ENCODE measurements at places on chromosomes 3 and 15.

DNA sequence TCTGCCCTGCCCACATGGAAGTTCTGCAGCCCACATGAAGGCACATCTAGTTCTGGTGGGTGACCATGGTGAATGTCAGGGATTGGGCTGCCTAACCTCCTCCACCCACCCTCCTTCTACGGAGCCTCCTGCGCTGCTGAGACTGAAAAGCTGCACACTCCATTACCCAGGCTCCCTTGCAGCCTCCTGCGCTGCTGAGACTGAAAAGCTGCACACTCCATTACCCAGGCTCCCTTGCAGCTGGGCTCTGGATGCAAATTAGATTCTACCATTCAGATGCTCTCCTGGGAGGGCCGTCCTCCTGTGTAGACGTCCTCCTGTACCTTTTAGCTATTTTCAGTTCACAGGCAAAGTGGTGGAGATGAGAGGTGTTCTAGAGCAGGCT is 32.1 kb downstream of the POMGNT2 start:
- DNase-seq: no peak

DNA sequence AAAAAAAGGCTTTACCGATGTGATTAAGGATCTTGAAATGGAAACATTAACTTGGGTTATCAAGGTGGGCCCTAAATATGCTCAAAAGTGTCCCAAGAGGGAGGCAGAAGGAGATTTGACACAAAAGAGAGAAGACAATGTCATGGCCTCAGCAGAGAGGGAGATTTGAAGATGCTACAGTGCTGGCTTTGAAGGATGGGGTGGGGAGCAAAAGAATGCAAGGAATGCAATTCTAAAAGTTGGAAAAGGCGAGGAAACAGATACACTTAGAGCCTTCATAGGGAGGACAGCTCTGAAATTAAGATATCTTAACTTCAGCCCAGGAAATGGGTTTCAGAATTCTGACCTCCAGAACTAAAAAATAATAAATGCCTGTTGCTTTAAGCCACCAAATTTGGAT is 314.5 kb upstream of the CCDC54 start:
- no peak for DNase-seq

GRCh38 chr3:191303596-191303995 is 25.6 kb upstream of the CCDC50 start:
- DNase-seq: no peak

DNA sequence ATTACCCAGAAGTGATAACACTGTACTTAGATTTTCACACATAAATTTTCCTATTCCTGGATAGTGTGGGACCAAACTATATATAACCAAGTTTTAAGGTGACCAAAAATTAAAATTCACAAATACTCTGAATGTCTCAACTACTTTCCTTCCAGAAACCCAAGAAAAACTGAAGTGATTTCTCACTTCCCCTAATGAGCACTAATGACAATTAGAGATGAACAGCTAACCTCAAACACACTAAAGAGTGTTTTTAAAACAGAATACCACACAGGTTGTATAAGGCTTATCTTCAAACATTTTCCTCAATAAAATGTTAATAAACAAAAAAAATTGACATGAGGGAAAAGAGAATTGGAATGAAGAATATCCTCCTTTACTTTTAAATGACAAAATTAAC is 188.2 kb downstream of the ZBTB20 start:
- DNase-seq: no peak

GRCh38 chr3:109702252-109702651 is 364.9 kb upstream of the DPPA4 start:
- DNase-seq: no peak

- no peak for DNase-seq
These were observed 562.7 kb downstream of the GBE1 start for GRCh38 chr3:81198756-81199155.

DNA sequence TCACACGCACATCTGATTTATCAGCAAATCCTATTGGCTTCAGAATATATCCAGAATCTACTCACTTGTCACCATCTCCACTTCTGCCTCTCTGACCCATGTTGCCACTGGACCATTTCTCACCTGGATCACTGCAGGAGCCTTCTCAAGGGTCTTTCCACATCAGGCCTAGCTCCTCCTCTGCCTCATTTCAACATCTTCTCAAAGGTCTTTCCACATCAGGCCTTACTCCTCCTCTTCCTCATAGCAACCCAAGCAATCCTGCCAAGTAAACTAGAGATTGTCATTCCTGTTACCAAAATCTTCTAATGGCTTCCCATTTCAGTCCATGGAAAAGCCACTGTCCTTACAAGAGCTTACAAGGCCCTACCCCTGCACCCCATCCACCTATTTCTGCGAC is 18.0 kb upstream of the DUT start:
- DNase-seq: no peak

- no peak for DNase-seq
These were observed 23.1 kb upstream of the SKOR1 start for GRCh38 chr15:67801926-67802914.
